ENCODE measurements at places on chromosomes 3 and 15.

GRCh38 chr15:49902685-49903501 lies 216.1 kb downstream of the ATP8B4 start:
- no peak for DNase-seq

- DNase-seq: no peak
Measured at GRCh38 chr3:55601366-55602080, 114.4 kb upstream of the WNT5A start.

- no peak for DNase-seq
Measured at GRCh38 chr3:3353153-3353552, 173.7 kb upstream of the CRBN start.

GRCh38 chr15:57566834-57567233 lies 24.9 kb upstream of the MYZAP start:
- DNase-seq: no peak

DNA sequence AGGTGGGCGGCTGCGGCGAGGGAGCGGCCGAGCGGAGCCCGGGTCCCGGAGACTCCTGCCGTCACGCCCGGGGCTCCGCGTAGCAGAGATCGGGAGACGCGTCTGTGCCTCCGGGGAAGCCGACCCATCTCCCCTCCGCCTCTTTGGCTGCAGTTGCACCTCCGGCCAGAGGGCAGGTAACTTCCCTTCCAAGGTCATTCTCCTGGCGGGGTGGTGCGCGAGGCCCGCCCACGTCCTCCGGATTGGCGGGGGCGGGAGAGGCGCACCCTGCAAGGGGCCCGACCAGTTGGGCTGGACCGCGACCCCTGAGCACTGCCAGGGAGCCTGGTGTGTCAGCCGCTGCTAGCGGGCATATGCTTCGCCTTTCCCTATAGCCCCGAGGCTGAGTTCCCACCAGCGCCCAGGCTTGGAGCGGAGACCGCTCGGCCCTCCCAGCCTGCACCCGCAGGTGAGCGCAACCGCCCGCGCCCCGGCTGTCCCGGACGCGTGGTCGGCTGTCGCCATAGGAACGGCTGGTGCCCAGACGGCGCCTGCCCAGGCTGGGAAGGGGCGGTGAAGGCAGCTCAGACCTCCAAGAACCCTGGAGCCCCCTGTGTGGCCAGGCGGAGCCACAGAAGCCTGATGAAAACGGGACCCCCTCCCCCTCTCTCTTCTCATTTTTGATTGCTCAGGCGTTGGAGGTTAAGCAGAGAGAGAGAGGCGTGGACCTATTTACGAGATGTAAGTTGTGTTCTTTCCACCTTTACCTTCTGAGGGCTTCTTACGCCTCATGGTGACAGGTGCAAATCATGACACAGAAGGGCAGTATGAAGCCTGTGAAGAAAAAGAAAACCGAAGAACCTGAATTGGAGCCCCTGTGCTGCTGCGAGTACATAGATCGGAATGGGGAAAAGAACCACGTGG lies 453 bp downstream of the ZDHHC23 start:
- no peak for DNase-seq

GRCh38 chr15:101159936-101160815 lies 91.7 kb downstream of the CHSY1 start:
- DNase-seq: no peak

- DNase-seq: no peak
Measured at GRCh38 chr3:42655331-42655888, 1.9 kb downstream of the ZBTB47 start.

GRCh38 chr15:38522922-38523321 lies 41.7 kb downstream of the RASGRP1 start:
- DNase-seq: no peak

DNA sequence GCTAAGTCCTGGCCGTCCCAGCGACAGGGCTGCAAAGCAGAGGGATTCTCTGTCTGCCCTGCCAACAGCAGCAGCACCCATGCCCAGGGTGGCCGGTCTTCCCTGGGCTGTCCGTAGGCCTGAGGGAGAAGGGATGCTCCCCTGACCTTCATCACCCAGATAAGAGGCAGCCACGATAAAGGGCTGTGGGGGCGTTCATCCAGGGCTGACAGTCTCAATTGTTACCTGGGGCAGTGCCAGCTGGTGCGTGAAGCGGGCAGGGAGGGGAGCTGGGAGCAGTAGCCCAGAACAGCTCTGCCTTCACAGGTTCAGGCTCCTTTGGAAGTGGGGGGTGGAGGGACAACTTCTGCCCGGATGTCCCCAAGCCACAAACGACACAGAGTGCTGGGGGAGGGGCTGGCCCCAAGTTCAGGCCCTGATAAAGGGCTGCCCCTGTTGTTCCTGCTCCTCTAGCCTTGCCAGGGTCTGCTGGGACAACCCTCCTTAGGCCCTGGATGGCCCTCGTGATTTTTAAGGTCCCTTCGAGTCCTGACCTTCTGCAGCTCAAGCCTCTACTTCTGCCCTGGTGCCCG lies 94.7 kb downstream of the RAB11A start:
- DNase-seq: no peak

DNA sequence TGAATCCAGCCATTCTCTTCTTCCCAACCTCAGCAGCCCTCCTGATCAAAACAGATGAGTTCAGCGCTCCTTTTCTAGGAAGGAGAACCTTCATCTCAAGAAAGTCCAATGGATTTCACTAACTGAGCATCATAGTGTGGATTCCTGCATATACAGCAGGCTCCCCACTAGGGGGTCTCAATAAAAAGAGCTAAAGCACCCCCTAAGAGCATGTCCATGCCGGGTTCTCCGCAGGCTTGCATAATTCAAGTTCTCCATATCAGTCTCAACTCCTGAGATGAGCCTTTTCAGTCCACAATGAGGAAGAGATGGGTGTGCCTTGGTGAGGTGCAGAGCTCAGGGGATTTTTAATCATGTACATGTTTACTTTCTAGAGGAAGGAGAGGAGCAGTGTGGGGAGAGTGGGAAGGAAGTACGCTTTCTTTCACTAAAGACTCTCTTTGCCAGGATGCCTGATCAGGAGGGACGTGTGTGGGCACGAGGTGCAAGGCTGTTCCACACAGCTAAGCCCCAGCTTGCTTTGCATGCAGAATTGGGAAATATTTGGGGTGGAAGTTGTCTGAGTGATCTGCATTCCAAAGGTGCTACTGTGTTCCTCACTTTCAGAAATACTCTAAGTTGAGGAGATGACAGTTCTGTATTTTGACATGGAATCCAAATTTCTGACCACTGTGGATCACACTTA lies 563.5 kb downstream of the OCA2 start:
- no peak for DNase-seq

DNA sequence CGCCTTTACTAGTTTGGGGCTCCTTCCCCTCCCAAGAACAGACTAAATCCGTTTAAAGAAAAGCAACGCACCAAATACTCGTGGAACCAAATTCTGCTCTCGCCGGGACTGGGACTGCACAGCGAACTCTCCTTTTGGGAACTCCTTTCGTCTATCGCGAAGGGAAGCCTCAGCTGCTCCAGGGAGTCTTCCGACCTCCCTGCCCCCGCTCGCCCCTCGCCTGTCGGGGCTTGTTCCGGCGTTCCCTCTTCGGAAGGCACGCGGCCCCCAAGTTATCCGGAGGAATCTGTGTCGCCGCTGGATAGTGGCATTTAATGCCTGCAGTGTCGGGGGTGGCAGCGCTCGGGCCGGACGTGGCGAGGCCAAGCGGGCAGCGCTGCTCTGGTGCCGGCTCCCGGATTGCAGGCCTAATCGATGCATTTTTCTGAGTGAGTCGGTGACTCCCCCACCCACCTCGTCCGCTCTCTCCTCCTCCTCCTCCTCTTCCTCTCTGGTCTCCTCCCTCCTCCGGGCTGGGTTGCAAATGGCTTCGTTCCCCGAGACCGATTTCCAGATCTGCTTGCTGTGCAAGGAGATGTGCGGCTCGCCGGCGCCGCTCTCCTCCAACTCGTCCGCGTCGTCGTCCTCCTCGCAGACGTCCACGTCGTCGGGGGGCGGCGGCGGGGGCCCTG lies at the start of gene TRIM71:
TRIM71 (plus strand) TSS at position 440 of the 671 bp plus-strand sequence; CDS start at position 524, 84 bp downstream.
- DNase-seq: no peak

DNA sequence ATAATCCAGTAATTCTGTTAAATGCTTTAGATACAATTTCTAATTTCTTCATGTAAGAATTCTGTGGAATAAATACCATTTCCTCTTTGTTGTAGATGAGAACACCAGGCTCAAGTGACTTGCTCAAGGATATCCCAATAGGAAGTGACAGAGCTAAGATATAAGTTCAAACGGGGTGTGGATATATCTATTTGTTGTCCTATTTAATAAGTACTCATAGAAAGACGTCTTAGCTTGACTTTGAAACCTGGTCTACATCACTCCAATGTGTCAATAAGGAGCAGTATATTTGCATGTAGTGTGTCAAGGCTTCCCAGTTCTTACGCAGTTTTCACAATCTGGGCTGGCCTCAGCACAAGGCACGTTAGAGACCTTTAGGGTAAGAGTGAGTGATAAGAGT lies 4.7 kb upstream of the GCSAM start:
- no peak for DNase-seq

DNA sequence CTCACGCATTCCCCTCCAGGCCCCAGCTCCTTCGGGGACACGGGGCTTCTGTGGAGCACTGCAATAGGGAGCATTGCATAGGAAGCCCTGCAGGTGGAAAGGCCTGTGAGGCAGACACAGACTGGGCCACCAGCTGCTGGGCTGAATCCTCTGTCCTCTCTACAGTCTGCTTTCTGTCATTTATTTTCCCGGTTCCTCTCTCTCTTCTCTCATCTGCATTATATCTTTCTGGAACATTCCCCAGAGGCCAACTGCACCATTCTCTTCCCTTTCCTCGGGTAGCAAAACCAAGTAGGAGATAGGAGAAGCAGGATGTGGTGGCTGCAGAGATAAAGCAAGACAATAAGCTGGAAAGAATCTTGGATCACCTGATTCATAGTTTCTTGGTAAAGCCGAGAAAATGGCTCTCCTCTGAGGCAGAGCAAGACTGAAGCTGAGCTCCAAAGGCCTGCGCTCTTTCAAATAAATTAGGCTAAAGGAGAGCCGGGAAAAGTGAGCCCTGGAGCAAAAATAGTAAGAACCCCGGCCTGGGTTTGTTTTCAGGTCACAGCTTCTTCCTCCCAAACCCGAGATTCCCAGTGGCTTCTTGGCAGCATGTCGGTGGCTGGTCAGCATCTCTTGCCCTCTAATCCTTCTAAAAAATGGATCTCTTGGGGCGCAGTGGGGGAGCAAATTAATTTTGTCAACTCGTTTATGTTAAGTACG lies 5.3 kb downstream of the TM4SF4 start:
- no peak for DNase-seq

DNA sequence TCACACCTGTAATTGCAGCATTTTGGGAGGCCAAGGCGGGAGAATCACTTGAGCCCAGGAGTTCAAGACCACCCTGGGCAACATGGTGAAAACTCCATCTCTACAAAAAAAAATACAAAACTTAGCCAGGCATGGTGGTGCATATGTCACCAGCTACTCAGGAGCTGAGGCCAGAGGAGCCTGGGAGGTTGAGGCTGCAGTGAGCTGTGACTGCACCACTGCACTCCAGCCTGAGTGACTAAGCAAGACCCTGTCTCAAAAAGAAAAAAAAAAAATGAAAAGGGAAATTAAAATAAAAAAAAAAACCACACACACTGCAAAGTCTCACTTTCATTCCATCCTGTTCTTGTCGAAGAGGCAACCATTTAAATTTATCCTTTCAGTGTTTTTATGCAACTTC lies 100.8 kb upstream of the PIAS1 start:
- no peak for DNase-seq

- DNase-seq: no peak
Measured at GRCh38 chr3:15290736-15291135, 41.6 kb downstream of the SH3BP5 start.

DNA sequence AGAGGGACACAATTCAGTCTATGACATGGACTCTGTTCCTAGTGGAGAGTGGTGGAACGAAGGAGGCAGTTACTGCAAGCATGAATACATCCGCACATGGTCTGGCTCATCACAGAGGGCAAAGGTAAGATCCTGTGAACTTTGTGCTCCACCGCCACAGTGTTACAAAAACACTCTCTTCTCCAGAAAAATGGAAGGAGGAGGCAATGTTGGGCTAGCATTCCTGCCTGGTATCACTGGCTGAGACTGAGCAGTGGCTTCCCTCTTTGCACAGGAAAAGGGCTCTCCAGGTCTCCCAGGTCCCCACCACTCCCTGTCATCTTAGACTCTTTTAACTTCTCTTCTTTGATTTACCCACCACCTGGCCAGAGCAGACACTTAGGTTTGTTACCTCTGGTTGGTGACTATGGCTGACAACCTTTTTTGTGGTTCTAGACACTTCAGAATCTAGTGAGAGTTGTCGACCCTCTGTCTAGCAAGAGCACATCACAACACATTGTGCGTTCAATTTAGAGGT lies 1.5 kb upstream of the EEFSEC start:
- DNase-seq: no peak

DNA sequence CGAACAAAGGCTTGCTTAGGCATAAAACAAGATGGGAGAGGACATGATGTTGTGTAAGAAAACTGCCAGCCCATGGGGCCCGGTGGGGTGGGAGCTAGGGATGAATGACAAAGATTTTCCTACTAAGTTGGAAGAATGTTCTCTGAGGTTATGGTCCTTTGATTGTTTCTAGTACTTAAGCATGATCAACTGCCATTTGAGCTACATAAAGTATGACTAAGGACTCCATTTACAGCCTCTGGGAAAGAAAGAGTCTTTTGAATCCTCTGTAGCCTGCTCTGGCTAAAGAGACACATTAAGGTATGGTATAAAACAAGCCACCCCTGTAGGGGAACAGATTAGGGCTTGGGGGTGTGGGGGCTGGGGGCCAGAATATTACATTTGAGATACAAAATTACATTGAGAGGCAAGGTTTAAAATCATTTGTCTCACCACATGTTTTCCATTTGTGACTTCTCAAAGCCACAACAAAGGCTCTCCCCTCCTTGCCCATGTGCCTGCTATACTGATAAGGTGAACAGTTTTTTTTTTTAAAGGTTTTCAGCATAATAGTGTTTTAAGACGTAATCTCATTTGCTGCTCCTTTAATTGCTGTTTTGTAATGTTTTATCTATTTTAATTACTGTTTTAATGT lies 323.4 kb downstream of the CHST2 start:
- DNase-seq: no peak

DNA sequence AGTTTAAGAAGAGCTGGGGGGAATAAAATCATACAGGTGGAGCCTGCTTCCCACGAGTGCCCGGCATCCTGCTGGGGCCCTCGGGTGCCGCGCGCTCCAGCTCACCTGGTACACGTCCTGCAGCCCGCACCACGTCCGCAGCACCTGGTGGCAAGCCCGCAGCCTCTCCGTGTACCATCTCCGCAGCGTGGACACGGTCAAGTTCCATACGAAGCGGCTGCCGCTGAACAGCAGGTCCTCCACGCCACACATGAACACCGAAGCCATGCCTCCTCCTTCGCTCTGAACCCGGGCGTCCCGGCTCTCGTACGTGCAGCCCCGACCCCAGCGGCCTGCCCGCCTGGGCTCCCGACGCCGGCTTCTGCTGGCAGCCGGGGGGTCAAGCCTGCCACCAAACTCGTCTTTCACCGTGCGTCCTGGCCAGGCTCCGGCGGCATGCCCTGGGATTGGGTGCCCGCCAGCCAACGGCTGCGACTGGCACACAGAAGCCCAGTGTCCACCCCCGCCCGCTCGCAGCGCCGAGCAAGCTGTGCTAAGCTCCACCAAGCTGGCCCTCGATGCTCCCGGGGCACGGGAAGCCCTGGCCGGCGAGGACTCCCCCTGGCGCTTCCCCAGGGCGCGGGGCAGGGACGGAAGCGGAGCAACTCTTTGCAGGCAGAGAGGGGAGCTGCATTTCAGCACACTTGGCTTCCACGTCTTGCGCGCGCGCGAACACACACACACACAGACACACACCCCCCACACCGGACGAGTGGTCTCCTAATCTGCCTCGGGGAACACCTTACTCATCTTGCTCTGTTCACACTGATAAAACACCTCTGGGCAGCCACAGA lies at the start of gene FRMD4B:
FRMD4B (minus strand) TSS at position 366 of the 833 bp plus-strand sequence; CDS start at position 267, 99 bp downstream.
- DNase-seq: no peak
